ENCODE measurements at places on chromosomes 3 and 15.

DNA sequence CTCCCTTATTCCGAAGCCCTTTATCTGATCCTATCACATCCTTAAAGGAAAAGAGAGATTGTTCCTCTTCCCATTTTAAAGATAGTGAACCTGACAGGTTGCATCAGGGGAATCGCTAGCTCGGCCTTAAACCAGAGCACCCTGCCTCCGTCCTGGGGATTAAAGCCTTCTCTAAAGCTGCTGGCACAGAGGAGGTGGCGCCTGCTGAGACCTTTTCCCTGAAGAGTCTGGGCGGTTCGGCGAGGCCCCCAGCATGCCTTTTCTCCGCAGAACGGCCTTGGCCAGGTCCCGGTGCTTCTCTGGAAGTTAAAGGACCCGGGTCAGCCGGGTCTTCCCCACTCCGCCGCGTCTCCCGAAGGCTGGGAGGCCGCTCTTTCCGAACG, 593 bp downstream of the FAM219B start:
- DNase-seq, result no peak

DNA sequence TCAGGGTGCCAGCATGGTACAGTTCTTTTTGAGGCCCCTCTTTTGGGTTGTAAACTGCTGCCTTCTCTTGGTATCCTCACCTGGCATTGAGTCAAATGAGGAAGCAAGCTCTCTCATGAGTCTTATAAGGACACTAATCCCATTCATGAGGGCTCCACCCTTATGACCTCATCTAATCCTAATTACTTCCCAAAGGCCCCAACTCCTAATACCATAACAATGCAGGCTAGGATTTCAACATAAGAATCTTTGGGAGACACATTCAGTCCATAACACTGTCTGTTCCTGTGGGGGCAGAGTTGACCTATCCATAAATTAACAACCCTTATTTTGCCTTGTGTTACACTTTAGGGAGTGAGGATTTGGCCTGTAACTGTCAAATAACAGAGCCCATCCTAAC, 278.3 kb downstream of the LRTM1 start:
- DNase-seq, result no peak

- no peak for DNase-seq
Observed at GRCh38 chr3:154794814-154795445, 285.2 kb upstream of the MME start.

- DNase-seq, result no peak
Observed at GRCh38 chr3:72230774-72231379, 445.9 kb upstream of the PROK2 start.

- no peak for DNase-seq
Observed at GRCh38 chr3:18841422-18842343, 306.6 kb upstream of the KCNH8 start.

DNA sequence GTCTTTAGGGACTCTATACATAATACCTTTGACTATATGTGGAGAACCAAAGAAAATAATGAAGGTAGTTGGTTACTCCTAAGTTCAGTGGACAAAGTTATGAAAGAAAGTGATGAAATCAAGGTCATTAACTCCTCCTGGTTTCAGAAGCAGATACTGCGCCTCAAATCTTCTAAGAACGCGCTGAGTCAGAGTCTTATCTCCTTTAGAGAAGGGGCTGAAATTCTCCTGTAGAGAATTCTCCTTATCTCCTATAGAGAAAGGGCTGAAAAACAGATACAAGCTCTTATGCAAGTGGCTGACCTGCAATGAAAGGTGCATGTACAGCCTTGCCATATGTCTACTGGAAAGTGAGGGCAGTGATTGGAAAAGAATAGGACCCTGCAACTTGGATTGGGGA, 824.2 kb downstream of the NSUN3 start:
- no peak for DNase-seq

DNA sequence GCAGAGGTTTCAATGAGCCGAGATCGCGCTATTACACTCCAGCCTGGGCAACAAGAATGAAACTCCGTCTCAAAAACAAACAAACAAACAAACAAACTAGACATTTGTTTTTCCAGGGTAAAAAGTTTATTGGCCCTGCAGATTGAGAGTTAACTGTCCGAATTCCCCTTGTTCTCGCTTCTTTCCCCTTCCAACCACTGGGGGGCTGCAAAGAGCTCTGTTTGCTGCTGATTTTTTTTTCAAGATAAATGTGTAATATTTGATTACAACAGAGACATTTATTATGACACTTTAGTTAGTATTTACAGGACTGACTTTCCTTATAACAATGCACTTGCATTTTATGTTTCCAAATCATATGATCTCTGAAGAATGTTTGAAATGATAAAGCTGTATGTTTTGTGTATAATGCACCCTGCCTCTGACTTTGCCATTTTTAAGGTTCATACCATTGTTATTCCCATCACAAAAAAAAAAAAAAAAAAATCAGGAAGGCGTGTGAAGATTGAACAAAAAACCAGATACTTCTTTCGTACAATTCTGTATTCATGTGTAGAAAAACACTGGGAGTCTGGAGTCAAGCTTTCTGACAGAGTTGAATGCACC, 2.8 kb downstream of the CLSTN2 start:
- no peak for DNase-seq

DNA sequence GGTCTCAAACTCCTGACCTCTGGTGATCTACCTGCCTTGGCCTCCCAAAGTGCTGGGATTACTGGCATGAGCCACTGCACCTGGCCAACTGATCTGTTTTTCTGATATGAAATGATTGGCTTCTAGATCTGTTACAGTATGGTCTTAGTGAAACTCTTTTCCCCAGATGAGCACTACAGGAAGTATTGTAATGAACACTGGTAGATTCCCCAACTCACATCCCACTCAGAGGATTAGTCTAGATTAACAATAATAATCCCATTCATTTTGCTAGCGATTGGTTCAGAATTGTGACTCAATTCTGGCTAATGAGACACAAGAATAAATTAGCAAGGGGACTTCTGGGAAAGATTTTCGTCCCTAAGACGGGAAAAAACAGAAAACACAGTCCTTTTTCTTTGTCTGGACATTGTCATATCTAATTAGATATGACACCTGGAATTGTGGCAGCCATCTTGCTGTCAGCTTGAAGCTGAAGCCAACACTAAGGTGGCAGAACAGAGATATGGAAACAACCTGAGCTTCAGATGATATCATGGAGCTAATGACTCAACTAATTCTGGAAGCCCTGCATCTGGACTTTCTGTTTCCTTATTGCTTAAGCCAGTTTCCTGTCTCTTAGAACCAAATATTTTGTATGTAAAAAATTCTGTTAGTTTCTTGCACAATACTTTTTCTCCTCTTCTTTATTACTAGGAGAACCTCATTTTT, 17.4 kb upstream of the NPTN start:
- no peak for DNase-seq

- DNase-seq, result no peak
Observed at GRCh38 chr3:116367761-116368395, 77.4 kb downstream of the LSAMP start.

Data from stimulated activated CD8-positive, alpha-beta memory T cell treated with anti-CD3 and anti-CD28 coated beads, Interleukin-15, amount 100 ng/mL, for 24 hours (primary cell).